Activated CD4-positive, alpha-beta T cell treated with anti-CD3 and anti-CD28 coated beads, Interleukin-2, Interleukin-4, amounts not matched to agents 100 ng/mL and 50 ng/mL, durations not matched to agents 16 hours and 8 hours (primary cell): ENCODE measurements at places on chromosomes 5 and 9.
A peak's percentile ranks its signal among the peaks of the same experiment; 100 is the strongest.

DNA sequence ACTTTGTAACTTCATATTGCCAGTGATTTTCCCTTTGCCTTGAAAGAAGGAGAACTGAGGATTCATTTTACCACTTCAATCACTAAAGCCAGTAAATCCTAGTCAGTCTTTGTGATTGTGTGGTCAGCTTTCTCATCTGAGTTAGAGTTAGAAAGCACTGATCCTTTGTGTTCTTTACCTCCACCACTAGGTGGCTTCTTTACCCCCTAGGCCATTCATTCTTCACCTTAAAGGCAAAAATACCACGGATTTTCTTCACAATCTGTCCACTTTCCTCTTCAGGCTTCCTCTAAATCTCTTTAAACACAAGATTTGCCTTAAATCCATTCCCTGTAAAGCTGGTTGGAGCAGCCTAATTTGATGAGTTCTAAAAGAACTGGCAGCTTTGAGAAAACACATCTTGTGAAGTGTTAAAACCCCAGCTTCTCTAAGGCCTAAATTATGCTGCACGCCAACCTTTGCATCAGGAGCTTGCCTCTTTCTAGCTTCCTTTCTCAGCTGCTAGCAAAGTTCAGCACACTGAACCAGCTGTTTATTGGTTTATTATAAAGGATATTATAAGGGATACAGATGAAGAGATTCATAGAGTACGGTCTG is 20.4 kb downstream of the BDP1 start:
- DNase-seq, result peak; percentile 22

DNA sequence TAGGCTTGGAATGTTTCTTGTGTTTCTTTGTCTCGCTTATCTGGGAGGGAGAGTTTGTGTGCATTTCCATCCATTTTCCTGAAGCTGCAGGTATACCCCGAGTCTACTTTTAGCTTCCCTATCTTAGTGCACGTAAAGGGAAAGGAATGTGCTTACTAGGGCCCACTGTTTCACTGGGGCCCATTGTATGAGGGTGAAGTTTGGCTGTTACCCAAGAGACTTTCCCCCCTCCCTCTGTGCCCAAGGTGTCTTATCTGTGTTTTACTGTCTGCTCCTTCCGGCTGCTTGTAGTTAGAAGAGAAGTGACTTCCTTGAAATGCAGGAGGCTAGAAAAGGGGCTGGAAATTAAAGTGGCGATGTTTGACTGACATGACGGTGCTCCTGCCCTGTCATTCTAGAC is 12.1 kb upstream of the BTNL3 start:
- DNase-seq, result no peak

DNA sequence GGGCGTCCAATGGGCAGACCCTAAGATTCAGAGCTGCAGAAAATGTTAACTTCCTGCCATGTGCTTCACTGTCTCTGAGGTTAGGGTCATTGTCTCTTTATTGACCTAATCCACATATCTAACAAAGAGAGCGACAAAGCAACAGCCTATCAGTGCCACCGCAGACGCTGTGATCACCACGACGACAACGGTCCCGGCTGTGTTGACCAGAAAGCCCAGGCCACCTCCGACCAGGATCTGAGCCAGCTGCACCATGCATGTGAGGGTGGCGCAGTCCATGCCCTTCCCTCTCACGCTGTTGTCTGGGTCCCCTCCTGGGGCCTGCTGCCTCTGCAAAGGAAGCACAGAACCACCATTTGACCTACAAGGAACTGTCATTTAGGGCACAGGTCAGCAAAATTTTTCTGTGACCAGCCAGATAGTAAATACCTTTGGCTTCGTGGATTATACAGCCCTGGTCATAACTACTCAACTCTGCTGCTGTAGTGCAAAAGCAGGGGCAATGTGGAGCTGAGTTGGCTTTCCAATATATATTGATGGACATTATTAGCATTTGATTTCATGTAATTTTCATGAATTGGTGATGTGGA is 8.5 kb downstream of the RXFP3 start:
- no peak for DNase-seq

DNA sequence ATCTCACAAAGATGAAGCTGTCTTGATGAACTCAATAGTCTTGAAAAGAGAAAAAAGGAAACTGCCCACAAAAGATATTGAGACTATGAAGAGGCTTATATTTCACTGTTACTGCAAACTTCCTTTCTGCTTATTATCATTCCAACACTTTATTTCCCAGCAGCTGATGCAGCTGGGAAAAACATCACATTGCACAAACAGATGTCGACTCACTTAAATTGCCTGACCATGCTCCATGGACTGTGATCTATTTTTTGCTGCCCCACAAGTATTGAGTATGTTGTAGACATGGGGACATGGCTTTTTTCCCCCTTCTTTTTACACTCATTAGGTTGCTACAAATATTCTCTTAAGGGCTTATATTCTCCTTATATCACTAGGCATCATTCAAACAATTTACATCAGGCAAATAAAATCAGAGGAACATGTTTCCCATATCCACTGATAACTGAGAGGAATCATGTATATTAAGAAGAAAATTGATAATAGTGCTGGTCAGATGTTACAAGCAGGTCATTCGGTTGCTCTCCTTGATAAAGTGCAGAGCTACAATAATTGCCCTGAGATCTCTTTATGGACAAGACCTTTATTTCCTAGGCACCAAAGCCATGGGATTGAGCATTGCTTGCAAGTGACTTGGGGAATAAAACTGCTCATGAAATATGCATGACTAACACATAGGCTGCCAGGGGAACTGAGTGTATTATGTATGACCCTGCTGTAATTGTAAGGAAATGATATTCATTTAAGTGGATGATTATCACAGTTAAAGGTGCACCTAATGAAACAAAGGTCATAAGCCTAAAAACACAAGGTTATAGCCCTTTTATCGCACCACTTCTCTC is 509.9 kb downstream of the ZNF608 start:
- DNase-seq, result no peak

DNA sequence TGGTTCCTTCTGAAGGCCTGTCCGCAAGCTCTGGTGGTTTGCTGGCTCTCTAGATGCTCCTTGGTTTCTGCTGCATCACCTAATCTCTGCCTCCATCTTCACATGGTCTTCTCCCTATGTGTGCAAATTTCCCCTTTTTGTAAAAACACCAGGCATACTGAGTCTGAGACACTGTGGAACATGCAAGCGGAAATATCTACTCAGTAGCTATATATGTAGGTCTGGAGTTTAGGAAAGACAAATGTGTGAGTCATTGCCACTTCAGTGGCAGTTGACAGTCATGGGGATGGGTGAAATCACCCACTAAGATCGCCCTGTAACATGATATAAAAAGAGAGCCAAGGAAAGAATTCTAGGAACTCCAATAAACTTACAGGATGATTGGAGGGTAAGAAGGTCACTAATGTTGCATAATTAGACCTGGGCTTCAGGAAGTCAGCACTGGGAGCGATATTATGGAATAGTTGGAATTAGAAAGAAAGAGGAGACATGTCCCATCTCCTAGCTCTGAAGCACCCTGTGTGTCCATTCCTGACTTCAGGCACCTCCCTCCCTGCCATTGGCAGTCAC is 22.7 kb upstream of the UBLCP1 start:
- DNase-seq, result peak; percentile 20

DNA sequence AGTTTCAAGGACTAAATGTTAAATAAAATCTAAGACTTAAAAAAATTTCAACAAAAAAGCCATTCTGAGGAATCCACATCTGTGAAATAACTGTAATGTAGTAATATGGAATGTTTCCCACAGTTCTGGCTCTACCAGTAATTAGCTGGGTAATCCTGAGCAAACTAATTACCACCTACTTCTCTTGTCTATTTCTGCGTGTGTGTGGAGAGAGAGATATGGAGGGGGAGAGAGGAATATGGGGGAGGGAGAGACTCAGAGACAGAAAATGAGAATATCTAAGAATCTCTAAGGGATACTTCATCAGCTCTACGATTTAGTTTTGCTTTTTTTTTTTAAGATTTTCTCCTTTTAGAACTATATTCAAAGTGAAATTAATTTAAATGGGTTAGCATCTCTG is 28.0 kb downstream of the TBCA start:
- DNase-seq, result no peak

GRCh38 chr5:124841829-124842712 is 95.6 kb upstream of the ZNF608 start:
- no peak for DNase-seq

DNA sequence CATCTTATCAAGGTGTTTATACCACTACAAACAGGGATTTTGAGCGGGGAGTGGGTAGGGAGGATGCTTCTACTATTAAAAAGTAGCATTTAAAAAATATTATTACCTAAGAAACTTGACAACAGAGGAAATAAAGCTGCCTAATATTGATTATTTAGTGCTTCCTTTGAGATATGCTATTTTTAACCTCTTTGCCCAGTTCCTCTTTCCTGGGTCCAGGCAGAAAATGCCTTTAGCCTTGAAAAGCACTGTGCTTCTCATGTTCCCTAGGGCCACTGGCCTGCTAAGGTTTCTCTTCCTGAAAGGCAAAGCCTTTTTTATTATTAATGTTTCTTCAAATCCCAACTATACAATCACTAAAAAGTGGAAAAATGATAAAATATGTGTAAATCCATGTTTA is 217.2 kb upstream of the HAPLN1 start:
- no peak for DNase-seq

DNA sequence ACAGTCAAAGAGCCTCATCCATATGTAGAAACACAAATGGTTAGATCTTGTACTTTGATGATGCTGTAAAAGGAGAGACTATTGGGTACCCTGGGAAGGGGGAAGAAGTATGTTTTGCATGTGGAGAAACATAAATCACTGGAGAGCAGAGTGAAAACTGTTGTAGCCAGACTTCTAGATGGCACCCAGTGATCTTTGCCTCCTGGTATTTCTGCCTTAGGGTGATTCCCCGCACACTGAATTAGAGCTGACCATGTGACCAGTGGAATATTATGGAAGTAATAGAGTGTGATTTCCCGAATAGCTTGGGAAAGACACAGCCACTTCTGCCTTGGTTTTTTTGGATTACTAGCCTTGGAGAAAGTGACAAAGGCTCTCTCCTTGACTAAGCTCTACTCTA is 174.3 kb downstream of the LPAR1 start:
- DNase-seq, result no peak

- DNase-seq, result no peak
Observed at GRCh38 chr5:1429496-1429895, 15.7 kb downstream of the SLC6A3 start.

DNA sequence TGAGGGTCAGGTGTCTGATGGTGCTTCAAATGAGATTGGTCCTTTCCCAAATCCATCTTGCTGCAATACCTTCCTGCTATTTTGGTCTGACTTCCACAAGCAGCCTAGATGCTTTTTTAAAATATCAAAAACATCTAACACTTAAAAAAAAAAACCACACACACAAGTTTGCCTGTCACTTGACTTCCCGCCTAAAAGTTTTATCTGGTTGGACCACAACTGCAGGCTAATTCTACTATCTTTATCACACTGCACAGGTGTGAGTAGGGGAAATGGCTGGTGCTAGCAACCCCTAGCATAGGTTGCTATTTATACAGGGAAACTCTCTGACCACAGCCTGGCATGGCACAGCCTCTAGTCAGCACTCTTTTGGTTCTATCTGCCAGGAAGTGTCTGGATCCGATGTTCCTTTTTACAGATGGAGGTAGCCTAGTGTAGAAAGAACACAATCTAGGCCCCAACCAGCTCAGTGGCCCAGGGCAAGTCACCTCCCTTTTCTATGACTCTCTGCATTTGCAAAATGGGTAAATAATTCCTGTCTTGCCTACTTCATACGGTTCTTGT is at the start of gene HEMGN:
TSS of gene HEMGN (minus strand) at position 92 of the 564 bp plus-strand sequence. CDS start at position 56, 36 bp downstream.
- DNase-seq, result no peak

DNA sequence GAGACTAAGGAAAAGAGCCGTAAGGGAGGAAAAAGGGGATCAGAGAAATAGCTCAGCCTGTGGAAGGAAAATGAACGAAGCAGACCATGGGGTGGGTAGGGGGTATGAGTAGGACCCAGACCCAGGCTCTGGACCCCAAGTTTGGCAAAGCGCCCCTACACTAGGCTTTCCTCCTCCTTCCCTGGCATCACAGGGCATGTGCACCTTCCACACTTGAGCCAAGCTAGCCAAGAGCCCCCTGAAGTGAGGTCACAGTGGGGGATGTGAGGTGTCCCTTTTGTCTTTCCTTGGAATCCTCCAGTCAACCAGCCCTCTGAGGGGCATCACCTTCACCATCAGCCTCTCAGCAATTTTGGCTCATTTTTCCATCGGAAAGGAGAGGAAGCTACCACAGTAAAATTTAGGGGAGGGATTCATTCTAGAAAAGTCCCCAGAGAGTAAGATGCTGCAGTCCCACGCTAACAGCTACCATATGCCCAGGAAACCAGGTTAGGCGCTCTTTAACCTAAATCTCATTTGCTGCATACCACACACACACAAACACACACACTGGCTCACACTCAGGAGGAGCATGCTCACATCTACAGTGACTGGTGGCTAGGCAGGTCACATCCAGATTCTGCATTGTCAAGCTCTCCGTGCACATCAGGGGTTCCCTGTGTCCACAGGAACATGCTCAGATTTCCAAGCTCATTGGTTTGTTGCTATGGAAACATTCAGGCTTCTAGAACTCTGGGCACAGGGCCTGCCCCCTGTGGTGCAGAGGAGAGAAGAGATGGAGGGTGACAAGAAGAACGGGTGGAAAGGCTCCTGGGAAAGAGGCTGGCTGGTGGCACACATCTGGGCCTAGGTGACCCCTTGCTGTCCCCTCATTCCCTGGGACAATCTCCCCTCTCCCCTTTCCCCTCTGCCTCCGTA is 9.9 kb downstream of the REEP2 start:
- no peak for DNase-seq

DNA sequence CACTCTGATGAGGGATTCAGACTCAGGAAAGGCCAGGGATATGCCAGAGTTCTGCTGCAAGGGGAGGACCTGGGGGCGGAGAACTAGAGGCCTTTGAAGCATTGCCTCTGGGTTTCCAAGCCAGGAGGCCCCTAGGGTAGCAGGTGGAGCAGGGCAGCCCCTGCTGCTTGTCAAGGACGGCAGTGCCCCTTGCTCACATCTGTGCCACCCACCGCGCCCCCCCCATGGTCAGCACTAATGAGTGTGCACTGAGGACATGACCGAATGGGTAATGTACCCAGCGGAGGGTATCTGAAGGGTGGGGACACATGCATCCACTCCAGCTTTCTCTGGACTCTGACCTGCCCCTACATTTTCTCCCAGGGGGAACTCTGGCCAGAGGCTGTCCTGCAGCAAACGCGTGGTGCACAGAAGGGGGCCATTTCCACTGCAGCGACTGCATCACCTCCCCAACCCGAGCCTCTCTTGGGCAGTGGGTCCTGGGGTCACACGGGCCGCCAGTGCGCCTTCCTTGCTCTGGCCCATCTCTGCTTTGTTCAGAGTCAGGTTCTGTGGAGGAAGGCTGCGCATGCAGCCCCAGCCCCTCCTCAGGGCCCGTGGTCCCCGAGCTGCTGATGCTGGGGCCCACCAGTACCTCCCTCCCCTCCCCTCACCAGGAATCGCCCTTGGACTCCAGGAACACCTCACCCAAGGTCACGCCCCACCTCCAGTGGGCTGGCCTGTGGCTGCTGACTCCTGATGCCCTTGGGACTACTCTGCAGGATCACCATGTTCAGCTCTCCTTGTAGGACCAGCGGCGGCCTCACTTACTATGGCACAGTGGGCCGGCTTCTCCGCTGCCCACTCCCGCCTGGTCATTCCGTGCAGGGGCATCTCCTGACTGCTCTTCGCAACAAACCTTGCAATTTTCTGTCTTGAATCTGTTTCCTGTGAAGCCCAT is 31.2 kb downstream of the STC2 start:
- no peak for DNase-seq
